ENCODE measurements at places on chromosomes 6 and 20. TPM values are rescaled to one million over a fixed set of nuclear protein-coding genes. Genes with fewer than 3 reads are reported as not detected.

DNA sequence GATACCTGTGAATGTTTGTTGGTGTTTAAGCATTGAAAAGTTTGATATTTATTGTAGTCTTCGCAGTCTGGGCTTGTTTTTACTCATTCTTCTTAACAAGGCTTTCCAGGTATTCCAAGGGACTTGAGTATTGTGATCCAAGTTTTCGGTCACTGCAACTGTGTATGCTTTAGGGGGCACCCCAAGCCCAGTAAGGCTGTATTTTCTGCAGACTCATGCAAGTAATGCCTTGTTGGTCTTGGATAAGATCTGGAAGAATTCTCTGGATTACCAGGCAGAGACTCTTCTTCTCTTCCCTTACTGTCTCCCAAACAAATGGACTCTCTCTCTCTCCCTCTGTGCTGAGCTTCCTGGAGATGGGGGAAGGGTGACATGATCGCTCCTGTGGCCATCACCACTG, 82.1 kb downstream of the RFPL4B start:
- DNase-seq: no peak

DNA sequence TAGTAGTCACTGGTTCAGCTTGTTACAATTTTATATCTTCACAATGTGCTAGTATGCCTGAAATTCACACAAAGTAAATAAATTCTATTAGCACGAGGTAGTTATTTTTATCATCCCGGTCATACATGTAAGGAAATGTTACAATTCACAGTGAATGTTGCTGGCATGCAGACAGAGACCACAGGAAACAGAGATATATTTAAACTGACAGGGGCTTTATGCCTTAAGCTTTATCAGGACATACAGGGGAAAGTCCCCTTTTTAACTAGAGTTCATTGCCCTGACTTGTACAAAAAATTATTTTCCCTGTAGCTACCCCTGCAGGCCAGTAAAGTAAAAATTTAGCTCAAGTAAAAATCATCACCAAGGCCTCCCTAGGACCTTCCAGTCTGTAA, 712.0 kb upstream of the NRSN1 start:
- peak; percentile 74 for DNase-seq

GRCh38 chr20:38339997-38340396, 6.3 kb upstream of the LBP start:
- no peak for DNase-seq

AGER gene
- 2.6 TPM for polyA plus RNA-seq

POPDC3 gene
- 29.1 TPM for polyA plus RNA-seq

PI16 gene
- 0.05 TPM for polyA plus RNA-seq

GRCh38 chr6:82987951-82988350, 77.7 kb downstream of the UBE3D start:
- no peak for DNase-seq

DNA sequence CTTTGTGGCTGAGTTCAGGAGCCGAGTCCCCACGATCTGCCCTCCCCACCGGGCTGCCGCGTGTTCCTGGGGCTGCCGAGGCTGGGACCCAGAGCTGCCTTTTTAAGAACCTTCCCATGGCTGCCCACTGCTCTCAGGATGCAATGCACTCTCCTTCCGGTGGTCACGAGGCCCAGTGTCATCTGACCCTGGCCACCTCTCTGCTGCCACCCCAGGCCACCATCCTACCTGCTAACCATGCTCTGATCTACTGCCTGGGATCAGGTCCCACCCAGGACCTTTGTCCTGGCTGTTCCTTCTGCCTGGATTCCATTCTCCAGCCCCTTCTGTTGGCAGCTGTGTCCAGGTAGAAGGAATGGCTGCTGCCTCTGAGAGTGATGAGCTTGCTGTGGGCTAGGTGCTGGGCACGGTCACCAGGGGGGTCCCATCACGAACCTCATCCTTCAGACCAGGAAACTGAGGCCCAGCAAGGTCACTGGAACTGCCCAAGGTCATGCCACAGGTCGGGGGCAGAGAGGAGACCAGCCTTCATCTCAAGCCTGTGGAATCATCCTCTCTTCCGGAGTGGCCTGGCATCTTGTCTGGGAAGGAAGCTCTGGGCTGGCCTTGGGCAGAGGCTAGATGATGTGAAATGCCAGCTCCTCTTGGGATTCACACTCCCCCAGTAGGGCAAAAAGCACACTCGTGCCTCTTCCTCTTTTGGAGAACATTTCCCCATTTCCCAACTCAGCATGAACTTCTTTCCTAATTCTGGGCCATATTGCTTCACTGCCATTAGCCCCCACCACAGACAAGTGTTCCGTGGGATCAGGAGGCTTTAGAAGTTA, 20.5 kb downstream of the PCK1 start:
- DNase-seq: no peak

- no peak for DNase-seq
Measured at GRCh38 chr6:63802606-63803206, 167.1 kb downstream of the PHF3 start.

CGA gene
- 0.19 TPM for polyA plus RNA-seq

RAET1G gene
- 3.0 TPM for polyA plus RNA-seq

Measured in AG04450 (cell line).